ENCODE measurements at places on chromosomes 3 and 15.

DNA sequence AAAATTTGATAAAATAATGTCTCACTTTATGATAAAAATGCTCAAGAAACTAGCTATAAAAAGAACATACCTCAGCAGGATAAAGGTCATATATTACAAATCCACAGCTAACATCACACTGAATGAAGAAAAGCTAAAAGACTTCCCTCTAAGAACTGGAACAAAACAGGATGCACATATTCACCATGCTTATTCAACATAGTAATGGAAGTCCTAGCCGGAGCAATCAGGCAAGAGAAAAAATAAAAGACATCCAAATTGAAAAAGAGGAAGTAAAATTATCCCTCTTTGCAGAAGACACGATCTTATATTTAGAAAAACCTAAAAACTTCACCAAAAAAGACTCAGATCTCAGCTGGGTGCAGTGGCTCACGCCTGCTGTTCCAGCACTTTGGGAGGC lies 34.0 kb downstream of the SENP7 start:
- no peak for DNase-seq

GRCh38 chr3:133855002-133855370 lies 40.7 kb downstream of the RAB6B start:
- no peak for DNase-seq

- no peak for DNase-seq
Measured at GRCh38 chr3:62987721-62988120, 112.5 kb upstream of the CADPS start.

DNA sequence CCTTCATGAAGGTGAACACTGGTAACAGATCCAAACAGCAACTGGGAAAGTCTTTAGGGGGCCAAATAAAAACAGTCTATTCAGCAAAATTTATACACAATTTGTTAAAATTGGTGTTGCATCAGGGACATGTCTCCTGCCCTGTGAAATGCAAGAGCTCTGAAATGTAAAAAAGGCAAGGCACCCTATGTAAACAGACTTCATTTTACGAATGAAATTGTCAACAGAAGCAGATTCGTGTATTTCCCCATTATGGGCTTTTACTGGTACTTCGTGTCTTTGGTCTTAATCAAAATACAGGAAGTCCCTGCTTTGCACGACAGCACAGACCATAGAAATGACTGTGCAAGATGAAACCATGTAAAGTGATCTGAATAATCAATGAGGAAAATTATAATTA lies 127.3 kb upstream of the THBS1 start:
- DNase-seq, result no peak

GRCh38 chr15:39058351-39059131 lies 493.9 kb upstream of the RASGRP1 start:
- no peak for DNase-seq

Data from renal cortex interstitium (tissue), 15 donors.